Tibial artery (tissue), 4 donors: ENCODE measurements at places on chromosomes 1 and 21.

DNA sequence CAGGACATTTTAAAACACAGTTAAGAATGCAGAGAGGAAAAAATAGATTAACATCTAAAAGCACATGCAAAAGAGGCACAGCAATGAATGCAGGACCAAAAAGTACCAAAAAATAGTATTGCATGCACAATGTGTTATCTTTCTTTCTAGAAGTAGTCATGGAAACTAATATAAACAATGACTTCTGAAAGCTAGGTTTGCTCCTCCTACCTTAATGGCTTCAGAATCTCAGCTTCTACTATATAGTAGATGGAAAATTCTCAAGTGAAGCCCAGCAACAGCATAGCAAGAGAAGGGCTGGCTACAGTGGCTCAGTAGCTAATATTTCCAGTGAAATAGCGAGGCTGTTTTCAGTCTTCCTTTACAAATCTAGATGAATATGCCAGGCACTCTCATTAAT, 125.1 kb downstream of the CRB1 start:
- no peak for DNase-seq

GRCh38 chr21:28540514-28540913, 452.2 kb downstream of the LTN1 start:
- no peak for DNase-seq

- no peak for DNase-seq
These were observed 570.5 kb downstream of the MRPL39 start for GRCh38 chr21:25036775-25037174.

DNA sequence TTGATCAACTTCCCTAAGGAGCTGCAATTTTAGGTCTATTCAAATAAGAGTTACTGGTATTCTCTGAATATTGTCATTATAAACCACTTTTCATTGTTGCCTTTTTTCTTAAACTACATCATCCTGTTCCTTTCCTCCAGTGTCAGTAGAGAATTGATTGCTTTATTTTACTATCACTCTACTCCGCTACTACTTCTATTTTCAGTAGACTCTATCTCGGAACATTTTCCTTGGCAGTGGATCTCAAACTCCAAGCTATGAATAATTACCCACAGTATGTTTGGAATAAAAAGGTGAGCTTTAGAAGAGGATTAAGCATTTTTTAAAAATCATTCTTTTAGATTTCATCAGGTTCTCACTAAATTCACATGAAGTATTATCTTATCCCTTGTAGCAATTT, 224.9 kb downstream of the GREM2 start:
- DNase-seq: no peak

DNA sequence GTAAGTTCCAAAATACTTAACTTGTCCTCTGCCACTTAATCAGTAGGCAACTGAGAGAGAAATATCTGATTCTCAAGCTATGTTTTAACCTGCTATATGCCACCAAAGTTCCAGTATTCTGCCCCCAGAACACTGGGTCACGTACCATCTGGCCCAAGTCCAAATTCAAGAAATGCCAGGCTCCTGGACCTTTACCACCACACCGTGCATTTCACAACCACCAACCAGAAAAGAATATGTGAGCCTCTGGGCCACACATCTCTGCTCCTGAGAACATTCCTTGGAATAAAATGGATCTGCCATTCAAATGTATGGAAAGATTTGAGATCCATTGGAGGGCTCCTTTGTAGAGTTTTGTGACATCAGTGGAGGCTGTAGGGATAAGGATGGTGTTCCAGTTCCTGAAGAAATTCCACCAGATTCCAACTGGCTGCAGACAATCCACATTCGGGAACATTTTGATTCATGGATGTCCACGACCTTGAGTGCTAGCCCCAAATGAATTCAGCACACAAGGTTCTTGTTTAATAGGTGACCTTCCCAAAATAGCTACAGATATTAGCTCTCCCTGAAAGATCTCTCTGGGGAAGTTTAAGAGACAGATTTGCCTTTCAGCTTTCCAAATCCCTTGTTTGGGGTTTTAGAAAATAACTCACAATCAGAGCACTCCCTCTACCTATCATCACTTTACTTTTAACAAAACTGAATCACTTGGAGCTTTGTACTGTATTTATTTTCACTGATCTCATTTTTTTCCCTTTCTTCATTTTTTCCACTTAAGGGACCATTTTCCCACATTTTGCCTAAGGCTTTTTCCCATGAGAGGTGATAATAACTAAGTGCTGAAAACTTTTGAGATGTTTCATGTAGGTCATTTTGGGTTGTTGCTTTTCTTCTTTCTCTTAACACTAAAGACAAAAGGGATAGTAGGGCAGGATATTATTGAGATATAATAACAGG, 128.4 kb upstream of the ZC3H11B start:
- no peak for DNase-seq

GRCh38 chr1:198599749-198600148, 39.1 kb upstream of the PTPRC start:
- no peak for DNase-seq
